GM23248 (cell line): ENCODE measurements at places on chromosomes 12 and 14. TPM values are rescaled to one million over a fixed set of nuclear protein-coding genes. Genes with fewer than 3 reads are reported as not detected.

P3H3 gene
- 32.5 and 43.0 TPM in 2 replicates for total RNA-seq

- no peak overlapping the region for H3K4me3 ChIP-seq
- H3K27me3 ChIP-seq, result no peaks in the 10 kb centered on the region
- H3K4me1 ChIP-seq, result peaks cover 17% of the 10 kb centered on the region
- no peak for DNase-seq
- H3K36me3 ChIP-seq, result no peaks in the 10 kb centered on the region
- no peak overlapping the region for H3K27ac ChIP-seq
Measured at GRCh38 chr14:52797653-52798052, 6.2 kb upstream of the GNPNAT1 start.

DNA sequence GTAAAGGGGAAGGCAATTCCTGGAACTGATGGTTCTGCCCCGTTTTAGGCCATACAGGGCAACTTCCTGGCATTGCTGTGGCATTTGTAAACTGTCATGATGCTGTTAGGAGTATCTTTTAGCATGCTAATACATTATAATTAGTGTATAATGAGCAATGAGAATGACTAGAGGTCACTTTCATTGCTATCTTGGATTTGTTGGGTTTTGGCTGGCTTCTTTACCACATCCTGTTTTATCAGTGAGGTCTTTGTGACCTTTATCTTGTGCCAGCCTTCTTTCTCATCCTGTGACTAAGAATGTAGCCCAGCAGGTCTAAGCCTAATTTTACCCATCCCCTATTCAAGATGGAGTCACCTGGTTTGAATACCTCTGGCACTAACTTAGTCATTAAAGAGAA, 51.2 kb downstream of the TESPA1 start:
- peaks cover 34% of the 10 kb centered on the region for H3K4me1 ChIP-seq
- H3K27me3 ChIP-seq, result no peaks in the 10 kb centered on the region
- peak; percentile 24 for DNase-seq
- H3K36me3 ChIP-seq, result no peaks in the 10 kb centered on the region
- H3K4me3 ChIP-seq, result no peak overlapping the region

TAS2R30 gene
- total RNA-seq, result 0.13 and 0.32 TPM in 2 replicates

DNA sequence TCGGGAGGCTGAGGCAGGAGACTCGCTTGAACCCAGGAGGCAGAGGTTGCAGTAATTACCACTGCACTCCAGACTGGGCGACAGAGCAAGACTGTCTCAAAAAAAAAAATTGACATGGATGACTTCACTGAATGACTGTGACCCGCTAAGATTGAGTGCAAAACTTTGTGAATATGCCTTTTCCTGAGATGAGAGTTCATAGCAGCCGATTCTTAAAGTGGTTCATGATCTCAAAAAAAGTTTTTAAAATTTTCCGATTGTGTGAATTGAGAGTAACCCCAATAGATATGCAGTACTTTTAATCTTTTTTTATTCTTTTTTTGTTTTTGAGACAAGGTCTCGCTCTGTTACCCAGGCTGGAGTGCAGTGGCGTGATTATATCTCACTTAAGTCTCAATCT, 1.2 kb downstream of the TCTN1 start:
- H3K36me3 ChIP-seq, result no peaks in the 10 kb centered on the region
- peaks cover 5% of the 10 kb centered on the region; the same call in 1 of the 2 replicates for H3K4me1 ChIP-seq
- H3K27ac ChIP-seq, result no peak overlapping the region
- H3K27me3 ChIP-seq, result no peaks in the 10 kb centered on the region
- no peak for DNase-seq

DNA sequence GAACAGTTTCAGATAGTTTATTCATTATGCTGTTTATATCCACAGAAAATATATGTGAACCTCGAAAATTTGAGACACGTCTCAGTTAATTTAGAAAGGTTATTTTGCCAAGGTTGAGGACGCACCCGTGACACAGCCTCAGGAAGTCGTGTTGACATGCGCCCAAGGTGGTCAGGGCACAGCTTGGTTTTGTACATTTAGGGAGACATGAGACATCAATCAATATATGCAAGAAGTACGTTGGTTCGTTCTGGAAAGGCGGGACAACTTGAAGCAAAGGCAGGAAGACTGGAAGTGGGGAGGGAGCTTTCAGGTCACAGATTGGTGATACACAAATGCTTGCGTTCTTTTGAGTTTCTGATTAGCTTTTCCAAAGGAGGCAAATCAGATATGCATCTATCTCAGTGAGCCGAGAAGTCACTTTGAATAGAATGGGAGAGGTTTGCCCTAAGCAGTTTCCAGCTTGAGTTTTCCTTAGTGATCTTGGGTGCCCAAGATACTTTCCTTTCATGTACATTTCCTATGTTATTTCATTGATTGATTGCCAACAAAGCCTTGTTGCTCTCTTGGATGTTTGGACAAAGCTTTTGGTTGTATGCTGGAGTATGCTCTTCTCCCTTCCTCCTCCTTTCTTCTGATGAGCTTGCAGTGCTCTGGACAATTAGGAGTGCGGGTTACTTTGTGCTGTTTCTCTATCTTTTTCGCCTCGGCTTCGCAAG, 3.2 kb downstream of the SNAPC1 start:
- peak; percentile 4 for DNase-seq
- peaks cover 31% of the 10 kb centered on the region for H3K36me3 ChIP-seq
- peaks cover 36% of the 10 kb centered on the region for H3K4me1 ChIP-seq
- no peaks in the 10 kb centered on the region for H3K27me3 ChIP-seq
- H3K4me3 ChIP-seq, result peak overlapping the region; percentile 87
- H3K27ac ChIP-seq, result no peak overlapping the region

DNA sequence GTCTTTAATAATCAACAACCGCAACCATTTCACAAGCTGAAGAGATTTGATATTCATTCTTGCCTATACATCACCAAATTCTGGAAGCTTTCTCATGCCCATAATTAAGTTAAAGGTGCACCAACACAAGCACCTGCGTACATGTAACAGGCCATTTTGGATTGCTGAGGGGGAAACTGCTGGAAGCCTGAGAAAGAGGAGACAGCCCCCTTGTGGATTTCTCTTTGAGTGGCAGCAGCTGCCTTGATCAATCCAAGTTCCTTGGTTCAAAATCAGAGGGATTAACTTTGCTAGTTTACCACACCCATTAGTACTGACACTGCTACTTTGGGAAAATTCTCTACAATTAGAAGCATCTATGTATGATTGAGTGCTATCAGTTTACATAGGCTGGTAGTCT, 321.1 kb downstream of the NOVA1 start:
- no peaks in the 10 kb centered on the region for H3K27me3 ChIP-seq
- H3K36me3 ChIP-seq, result no peaks in the 10 kb centered on the region
- no peak for DNase-seq
- no peak overlapping the region for H3K27ac ChIP-seq
- H3K4me1 ChIP-seq, result peaks cover 10% of the 10 kb centered on the region
- no peak overlapping the region for H3K4me3 ChIP-seq

GRCh38 chr12:75579552-75579951, 68.1 kb upstream of the KRR1 start:
- H3K27ac ChIP-seq, result no peak overlapping the region
- no peaks in the 10 kb centered on the region for H3K4me1 ChIP-seq
- no peaks in the 10 kb centered on the region for H3K36me3 ChIP-seq
- DNase-seq, result no peak
- H3K4me3 ChIP-seq, result no peak overlapping the region

DNA sequence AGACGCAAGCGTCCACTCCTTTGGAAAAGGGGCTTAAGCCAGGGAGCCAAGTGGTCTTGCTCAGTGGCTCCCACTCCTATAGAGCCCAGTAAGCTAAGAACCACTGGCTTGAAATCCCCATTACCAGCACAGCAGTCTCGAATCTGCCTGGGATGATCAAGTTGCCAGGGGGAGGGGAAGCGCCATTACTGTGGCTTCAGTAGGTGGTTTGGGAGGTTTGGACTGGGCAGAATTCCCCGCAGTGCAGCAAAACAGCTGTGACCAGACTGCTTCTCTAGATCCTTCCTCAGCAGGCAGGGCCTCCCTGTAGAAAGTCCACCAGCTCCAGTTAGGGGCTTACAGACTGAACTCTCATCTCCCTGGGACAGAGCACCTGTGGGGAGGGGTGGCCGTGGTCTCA, 115.4 kb downstream of the TMEM117 start:
- no peak for DNase-seq
- H3K4me1 ChIP-seq, result no peaks in the 10 kb centered on the region
- H3K36me3 ChIP-seq, result no peaks in the 10 kb centered on the region
- no peaks in the 10 kb centered on the region for H3K27me3 ChIP-seq

GRCh38 chr12:48001505-48002413, 2.5 kb downstream of the COL2A1 start:
- no peaks in the 10 kb centered on the region for H3K36me3 ChIP-seq
- peak overlapping the region; percentile 74 for H3K4me3 ChIP-seq
- peaks cover 63% of the 10 kb centered on the region for H3K27me3 ChIP-seq
- H3K4me1 ChIP-seq, result peaks cover 6% of the 10 kb centered on the region; the same call in 1 of the 2 replicates
- H3K27ac ChIP-seq, result peak overlapping the region; percentile 14; the same call in 1 of the 2 replicates

MYF6 gene
- not detected in 2 replicates for total RNA-seq

METAP2 gene
- total RNA-seq, result 64.3 and 67.8 TPM in 2 replicates

METTL25 gene
- total RNA-seq, result 6.9 and 27.1 TPM in 2 replicates

DNA sequence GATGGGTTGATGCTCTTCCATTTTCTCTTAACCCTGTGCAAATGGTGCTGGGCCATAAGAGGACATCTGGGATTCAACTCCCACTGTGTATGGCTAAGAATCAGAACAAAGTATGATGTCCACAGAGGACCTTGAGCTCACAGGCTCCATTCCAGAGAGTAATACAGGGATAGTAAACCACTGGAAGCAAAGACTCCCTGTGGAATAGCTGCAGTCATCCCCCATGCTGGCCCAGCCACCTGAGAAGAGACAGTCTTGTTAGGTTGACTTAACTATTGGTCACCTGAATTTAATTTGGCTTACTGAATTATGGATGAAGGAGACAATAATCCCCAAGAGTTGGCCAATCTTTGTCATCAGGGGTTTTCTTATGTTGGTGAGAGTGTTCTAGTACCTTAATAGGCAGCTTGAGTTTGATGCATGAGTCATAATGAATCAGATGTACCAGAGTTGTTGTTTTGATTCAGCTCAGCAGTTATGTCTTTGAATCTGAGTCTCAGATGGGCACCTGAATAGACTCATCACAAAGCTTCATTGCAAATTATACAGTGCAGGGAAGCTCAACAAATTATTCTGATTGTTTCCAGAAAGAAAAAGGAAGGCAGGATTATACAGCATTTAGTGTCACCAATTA, 122.7 kb downstream of the SSPN start:
- peaks cover 26% of the 10 kb centered on the region for H3K4me1 ChIP-seq
- peak overlapping the region; percentile 82 for H3K27ac ChIP-seq
- H3K36me3 ChIP-seq, result no peaks in the 10 kb centered on the region
- DNase-seq, result peak; percentile 74
- H3K27me3 ChIP-seq, result no peaks in the 10 kb centered on the region
- no peak overlapping the region for H3K4me3 ChIP-seq

DNA sequence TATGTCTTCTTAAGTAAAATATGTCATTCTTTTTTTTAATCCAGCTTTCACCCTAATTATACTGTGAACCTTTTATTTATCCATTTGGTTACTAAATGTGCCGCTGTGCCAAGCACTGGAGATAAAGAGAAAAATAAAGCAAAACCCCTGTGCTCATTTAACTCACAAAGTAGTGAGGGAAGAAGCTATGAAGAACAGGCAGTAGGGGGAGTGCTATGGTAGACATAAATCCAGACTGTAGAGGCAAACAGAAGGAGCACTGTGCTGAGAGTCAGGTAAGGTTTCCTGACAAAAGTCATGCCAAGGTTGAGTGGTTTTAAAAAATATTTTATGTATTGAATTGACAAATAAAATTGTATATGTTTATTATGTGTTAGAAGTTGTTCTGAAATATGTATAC, 188.5 kb upstream of the SYT10 start:
- H3K27ac ChIP-seq, result no peak overlapping the region
- no peaks in the 10 kb centered on the region for H3K4me1 ChIP-seq
- H3K27me3 ChIP-seq, result no peaks in the 10 kb centered on the region
- H3K36me3 ChIP-seq, result no peaks in the 10 kb centered on the region

OTUB2 gene
- total RNA-seq, result 1.0 and 1.9 TPM in 2 replicates

GRCh38 chr14:86450085-86450484, 920.1 kb downstream of the FLRT2 start:
- H3K4me1 ChIP-seq, result no peaks in the 10 kb centered on the region
- H3K4me3 ChIP-seq, result no peak overlapping the region
- H3K36me3 ChIP-seq, result no peaks in the 10 kb centered on the region
- no peak for DNase-seq

- DNase-seq, result no peak
- no peaks in the 10 kb centered on the region for H3K4me1 ChIP-seq
- no peaks in the 10 kb centered on the region for H3K27me3 ChIP-seq
- H3K27ac ChIP-seq, result no peak overlapping the region
Measured at GRCh38 chr12:44441155-44441554, 435.0 kb downstream of the NELL2 start.

DNA sequence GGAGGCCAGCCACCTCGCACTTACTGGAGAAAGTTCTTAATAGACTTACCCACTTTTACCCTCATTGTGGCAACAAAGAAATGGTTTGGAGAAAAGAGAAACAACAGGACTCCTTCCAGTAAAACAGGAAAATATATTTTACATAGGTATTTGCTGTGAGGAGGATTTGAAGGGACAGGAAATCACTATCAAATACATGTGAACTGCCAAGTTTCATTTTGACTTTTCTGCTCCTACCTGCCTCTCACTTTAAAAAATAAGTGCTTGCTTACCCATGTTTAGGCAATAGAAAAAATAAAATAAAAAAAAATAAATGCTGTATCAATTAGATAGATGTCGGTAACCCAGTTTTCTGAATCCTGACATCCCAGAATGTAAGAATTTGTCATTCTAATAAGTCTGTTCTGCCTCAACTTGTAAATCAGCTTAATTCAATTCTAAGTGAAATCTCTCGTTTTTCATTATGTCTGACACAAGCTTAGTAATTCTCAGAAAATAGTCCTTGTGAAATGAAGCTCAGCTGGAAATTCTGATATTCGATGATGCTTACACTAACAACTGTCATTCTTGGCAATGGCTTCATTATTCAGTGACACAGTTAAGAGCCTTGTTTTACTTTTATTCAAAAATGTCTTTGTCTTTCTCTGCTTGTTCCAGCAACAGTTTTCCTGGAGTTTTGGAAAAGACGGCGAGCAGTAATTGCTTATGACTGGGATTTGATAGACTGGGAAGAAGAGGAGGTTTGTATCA, 131.3 kb downstream of the SLC5A8 start:
- DNase-seq, result no peak
- no peaks in the 10 kb centered on the region for H3K27me3 ChIP-seq
- no peak overlapping the region for H3K27ac ChIP-seq
- no peaks in the 10 kb centered on the region for H3K36me3 ChIP-seq
- no peak overlapping the region for H3K4me3 ChIP-seq

GRCh38 chr12:110102255-110102654, 21.9 kb upstream of the IFT81 start:
- no peaks in the 10 kb centered on the region for H3K36me3 ChIP-seq
- H3K4me3 ChIP-seq, result no peak overlapping the region
- H3K4me1 ChIP-seq, result peaks cover 4% of the 10 kb centered on the region
- no peaks in the 10 kb centered on the region for H3K27me3 ChIP-seq

GRCh38 chr12:24177889-24178288, 228.4 kb upstream of the SOX5 start:
- no peaks in the 10 kb centered on the region for H3K36me3 ChIP-seq
- H3K4me3 ChIP-seq, result no peak overlapping the region
- H3K4me1 ChIP-seq, result no peaks in the 10 kb centered on the region
- DNase-seq, result no peak
- no peaks in the 10 kb centered on the region for H3K27me3 ChIP-seq
- no peak overlapping the region for H3K27ac ChIP-seq
